SJCRH30 (cell line): ENCODE measurements at places on chromosomes 1 and 21.
A peak's percentile ranks its signal among the peaks of the same experiment; 100 is the strongest.

DNA sequence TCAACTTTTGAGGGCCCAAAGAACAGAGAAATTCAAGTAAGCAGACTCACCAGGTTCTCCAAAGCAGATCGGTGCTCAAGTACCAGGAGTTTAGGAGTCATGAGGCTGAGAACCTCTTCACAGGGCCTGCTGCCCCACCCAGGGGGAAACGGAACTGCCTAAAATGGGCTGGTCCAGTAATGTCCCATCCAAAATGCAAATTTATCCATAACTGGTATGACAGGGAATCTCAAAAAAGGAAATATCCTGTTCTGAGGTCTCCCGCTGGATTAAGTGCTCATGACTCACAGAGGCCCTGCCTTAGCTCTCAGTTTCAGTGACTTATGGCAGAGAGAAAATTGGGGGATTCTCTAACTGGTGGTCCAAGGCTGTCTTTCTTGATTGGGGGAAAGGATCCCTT lies 9.3 kb downstream of the SPRR2G start:
- no peak for DNase-seq

GRCh38 chr1:89720839-89721238 lies 87.9 kb downstream of the LRRC8C start:
- DNase-seq = no peak

DNA sequence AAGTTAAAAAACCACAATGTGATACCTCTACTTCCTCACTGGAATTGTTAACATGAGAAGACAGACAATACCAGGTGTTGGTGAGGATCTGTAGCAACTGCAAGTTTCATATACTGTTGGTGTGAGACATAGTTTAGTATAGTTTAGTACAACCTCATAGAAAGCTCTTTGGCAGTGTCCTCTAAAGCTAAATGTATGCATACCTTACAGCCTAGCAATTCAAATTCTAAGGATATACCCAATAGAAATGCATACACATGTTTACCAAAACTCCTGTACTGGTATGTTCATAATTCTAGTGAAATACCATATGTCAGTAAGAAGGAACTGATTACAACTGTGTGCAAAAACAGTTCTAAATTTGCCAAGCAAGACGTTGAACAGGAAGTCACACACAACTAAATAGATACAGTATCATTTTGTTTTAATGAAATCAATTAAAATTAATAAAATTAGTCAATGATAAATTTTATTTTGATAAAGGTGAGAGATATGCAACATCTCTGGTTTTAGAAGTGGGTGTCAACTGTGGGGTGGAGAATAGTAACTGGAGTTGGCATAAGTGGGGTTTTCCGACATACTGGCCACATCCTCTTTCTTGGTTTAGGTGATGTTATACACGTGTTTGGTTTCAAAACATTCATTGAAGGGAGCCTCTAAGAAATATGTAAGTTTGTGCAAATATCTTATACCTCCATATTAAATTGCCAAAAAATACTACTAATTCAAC lies 450.7 kb downstream of the PTPRC start:
- no peak for DNase-seq

DNA sequence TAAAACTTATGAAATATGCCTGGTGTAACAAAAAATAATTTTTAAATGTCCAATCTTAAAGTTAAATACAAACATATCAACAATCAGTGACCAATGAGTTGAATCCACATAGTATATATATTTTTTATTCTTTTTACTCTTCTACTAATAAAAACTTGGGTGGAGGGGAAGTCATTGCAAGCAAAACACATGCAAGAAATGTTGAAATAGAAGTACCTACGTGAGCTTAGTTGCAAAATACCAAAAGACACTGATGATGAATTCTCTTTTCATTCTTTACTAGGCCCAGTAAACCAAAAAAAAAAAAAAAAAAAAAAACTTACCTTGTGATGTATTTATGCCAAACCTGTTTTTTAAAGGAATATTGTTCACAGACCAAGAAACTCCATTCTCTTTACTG lies 26.4 kb upstream of the PLA2G4A start:
- no peak for DNase-seq

DNA sequence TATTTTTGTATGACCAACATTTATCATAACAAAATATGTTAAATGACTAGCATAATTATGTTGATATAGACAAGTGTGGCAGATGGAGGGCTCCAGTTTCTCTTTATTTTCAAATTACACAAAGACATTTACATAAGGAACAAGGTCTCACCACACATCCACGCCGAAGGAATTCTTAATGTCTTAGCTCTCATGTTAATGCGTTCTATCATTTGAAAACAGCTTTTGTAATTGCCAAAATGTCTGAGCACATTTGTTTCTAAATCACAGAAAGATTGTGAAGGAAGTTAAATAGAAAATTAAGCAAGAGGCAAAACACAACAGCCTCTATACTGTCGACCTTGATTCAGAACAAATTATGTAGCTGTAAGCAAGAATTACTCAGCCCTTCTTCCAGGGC lies 223.0 kb upstream of the NR5A2 start:
- DNase-seq = no peak

DNA sequence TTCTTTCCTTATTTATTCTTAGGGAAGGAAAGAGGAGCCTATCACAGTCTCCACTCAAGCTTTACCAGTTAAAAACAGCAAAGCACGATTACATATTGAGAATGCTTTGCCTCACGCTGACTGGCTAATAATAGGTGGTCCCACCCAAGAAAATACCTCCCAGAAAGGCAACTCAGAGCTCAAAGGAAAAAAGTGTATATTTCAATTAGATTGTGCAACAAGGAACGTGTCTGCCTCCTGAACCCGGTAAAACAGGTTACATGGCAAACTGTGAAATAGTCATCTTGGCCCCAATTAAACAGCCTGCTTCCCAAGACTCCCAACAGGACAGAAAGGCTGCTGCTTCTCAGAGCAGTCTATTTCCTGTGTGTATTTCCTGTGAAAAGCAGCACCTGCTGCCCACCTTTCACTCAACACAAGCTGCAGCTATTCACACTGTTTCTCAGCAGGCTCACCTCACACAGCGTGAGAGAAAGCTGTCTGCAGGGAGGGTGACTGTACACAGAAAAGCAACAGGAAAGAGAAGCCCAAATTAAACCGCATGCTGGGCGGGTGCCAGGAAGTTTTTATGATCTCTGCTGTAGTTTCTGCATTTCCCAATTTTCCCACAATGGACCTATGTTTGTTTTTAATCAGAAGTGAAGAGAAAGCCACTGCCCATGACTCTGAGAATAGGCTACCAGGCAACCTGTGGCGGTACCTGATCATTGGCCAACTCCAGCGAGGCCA lies 44.0 kb downstream of the URB1 start:
- DNase-seq = no peak

GRCh38 chr1:91836331-91837040 lies 49.5 kb downstream of the TGFBR3 start:
- DNase-seq = no peak

DNA sequence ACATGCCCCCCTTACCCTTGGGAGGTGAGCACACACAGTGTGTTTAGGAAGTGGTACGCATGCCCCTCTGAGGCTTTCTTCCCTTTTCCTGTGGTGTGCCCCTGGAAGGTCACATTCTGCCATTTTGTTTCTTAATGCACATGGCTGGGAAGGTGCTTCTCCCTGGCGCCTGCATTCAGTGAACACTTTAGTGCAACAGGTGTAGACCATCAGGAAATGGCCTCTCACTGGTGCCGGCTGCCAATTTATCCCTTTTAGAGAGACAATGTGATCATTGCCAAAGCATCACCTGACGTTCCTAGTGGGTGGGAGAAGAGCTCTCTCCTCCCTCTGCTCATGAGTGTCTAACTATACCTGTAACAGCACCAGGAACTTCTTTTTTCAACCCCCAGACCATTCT lies 51.8 kb upstream of the PDE9A start:
- DNase-seq = no peak

GRCh38 chr1:54335755-54336108 lies 70.5 kb downstream of the SSBP3 start:
- DNase-seq = peak; percentile 92

DNA sequence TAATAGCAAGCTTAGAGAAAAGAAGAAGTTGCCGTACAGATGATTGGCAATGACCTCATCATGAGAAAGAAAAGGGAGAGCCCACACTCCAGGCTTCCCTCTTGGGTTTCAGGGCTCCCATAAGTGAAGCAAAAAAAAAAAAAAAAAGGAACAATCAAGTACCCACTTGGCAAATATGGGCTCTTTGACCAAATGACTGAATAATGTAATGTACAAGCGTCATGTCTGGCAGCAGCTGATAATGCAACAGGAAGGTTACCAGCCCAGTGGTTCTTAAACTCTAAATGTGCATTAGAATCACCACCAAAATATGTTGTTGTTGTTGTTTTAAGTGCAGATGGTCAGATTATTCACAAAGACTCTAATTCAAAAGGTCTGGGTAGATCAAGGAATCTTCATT lies 13.5 kb downstream of the TNFSF4 start:
- no peak for DNase-seq

- DNase-seq = no peak
These were observed 18.7 kb upstream of the PLA2G5 start for GRCh38 chr1:20051218-20051829.

GRCh38 chr1:196380316-196380715 lies 227.9 kb downstream of the KCNT2 start:
- DNase-seq = no peak

DNA sequence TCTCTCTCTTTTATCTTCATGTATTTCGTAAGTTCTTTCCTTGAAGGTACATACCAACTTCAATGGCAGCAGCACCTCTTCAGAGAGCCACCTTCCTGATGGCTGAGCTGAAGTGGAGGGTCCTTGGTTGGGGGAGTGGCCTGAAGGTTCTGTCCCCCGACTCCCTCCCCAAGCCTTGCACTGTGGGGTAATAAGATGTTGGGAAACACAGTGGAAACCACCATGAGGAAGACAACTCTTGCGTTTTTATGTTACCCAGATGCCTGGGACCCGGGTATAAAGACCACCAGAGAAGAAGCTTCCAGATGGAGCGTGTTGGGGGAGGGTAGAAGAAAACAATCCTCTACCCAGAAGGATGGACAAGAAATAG lies 794 bp downstream of the KRTAP12-3 start:
- no peak for DNase-seq

- DNase-seq = no peak
These were observed 61.5 kb upstream of the WLS start for GRCh38 chr1:68293609-68294366.

DNA sequence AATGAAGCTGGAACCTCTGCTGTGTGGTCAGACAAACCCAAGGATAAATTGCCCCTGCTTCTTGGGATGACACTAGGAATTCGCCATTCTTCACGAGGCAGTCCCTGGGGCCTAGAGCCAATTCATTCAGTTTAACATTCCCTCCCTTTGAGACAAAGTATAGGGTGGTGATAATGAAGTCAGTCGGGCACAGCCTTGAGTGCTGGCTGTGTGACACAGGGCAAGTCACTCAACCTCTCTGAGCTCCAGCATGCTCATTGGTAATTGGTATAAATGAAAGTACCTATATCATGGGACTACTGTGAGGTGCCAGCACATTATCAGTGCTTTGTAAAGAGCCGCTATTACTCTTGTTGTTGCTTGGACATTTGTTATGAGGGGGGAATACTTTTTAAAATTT lies 64.9 kb upstream of the DIRAS3 start:
- DNase-seq = no peak

DNA sequence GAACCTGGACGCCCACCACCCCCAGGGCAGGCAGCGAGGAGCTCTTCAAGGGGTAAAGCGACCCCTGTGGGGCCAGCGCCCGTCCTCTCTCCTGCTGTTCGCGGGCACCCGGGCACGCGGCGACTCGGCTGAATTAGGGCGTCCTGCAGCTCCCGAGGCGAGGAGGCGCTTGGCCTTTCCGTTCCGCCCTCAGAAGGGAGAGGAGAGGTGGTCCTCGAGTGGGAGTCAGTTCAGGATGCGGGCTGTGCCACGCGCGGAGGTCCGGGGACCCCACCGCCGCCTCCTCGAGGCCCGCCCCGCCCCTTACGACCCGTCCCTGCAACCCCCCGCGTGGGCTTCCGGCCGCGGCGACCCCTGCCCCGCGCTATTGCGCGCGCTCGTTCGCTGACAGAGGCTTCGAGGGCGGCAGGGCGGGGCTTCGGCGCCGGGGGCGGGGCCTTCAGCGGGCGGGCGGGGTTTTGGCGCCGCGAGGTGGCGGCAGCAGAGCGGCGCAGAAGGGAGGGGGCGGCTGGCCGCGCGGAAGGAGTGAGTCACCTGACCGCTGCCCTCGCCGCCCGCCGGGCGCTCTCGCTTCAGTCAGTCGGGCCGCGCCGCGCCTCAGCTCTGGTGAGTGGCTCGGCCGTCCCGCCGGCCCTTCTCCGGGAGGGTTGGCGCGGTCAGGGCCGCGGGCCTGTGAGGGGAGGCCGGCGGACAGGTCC lies at the start of gene BACH1:
Gene BACH1, plus strand, starts transcription at position 575 of the 698 bp plus-strand sequence. CDS start 22,359 bp downstream, outside the sequence.
- DNase-seq = peak; percentile 91

DNA sequence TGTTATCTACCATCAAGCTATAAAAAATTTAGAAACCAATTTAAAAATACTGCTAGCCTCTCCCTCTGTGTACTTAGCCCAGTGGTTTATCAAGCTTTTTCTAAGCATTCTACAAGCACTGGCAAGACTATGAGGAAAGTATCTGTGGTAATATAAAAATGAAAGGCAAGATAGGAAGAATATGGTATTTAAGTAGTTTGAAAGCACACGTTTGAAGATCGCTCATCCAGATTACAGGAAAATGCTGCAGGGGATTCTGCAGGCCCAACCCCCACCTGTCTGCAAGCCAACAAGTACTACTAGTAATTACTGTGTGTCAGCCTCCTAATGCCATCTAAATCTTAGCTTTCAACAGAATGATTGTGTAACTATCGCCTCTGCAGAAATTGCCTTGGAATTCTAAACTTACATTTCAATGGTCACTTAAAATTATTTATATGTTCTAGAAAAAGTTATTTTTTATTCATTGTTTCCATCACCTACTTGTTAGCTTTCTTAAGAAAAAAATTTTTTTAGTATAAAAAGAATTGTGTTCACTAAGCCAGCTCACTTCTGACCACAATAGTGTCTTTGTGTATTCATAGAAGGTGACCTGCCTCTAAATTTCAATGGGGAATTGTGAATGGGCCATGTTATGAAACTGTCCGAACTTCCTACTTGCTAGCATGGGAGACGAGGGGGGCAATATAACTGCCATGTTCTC lies 8.5 kb downstream of the ERRFI1 start:
- DNase-seq = peak; percentile 78

GRCh38 chr21:45477176-45478114 lies 64.8 kb downstream of the SLC19A1 start:
- DNase-seq = no peak

DNA sequence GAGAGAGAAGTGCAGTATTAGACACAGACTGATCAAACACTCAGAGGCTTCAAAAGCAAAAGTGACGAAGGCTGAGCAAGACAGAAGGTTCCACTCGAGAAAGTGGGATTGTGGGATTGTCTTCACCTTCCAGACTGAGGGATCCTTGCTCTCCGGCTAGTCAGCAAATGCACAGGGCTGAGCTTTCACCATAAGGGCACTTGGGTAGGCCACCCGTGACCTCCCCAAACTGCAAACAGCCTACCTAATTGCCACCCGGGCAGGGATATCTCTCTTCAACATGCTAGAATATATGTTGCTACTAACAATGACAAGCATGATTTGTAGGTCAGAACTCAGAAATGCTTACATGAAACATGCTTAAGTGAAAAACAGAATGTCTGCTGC lies 35.3 kb upstream of the RIPK4 start:
- no peak for DNase-seq

GRCh38 chr1:157315544-157315943 lies 177.3 kb upstream of the ETV3 start:
- no peak for DNase-seq

- DNase-seq = no peak
These were observed 25.9 kb downstream of the TSPAN2 start for GRCh38 chr1:115063228-115063901.
